ENCODE measurements at places on chromosomes 1 and 21. TPM values are rescaled to one million over a fixed set of nuclear protein-coding genes. Genes with fewer than 3 reads are reported as not detected.

The CRYAA gene
- not detected for total RNA-seq

The FAM163A gene
- not detected for total RNA-seq

The ZZZ3 gene
- 100 TPM for total RNA-seq

The YTHDF2 gene
- 20.2 TPM for total RNA-seq

The AKNAD1 gene
- not detected for total RNA-seq

The EPS8L3 gene
- not detected for total RNA-seq

The LCE1F gene
- total RNA-seq, result not detected

The ADCY10 gene
- total RNA-seq, result not detected

The CNKSR1 gene
- 47.7 TPM for total RNA-seq

The MYOC gene
- total RNA-seq, result 1.3 TPM

The CFAP107 gene
- not detected for total RNA-seq

The TTC24 gene
- not detected for total RNA-seq
